ENCODE measurements at places on chromosomes 12 and 14.

DNA sequence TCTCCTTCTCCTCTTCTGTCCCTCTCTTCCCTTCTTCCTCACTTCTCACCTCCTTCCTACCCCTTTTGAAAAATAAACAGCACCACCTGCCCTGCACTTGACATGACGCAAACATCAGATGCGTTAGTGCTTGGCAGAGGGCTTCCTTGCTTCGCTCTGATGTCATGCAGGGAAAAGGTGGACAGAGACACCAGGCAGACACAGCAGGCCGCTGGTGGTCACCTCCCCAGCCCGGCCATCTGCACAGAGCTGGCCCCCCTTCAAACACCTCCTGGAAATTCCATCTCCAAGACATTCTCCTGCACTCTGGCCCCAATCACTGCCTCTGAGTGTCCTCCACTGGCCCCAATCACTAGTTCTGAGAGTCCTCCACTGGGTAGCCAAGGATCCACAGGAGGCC, 353.6 kb downstream of the MED13L start:
- no peak for DNase-seq

DNA sequence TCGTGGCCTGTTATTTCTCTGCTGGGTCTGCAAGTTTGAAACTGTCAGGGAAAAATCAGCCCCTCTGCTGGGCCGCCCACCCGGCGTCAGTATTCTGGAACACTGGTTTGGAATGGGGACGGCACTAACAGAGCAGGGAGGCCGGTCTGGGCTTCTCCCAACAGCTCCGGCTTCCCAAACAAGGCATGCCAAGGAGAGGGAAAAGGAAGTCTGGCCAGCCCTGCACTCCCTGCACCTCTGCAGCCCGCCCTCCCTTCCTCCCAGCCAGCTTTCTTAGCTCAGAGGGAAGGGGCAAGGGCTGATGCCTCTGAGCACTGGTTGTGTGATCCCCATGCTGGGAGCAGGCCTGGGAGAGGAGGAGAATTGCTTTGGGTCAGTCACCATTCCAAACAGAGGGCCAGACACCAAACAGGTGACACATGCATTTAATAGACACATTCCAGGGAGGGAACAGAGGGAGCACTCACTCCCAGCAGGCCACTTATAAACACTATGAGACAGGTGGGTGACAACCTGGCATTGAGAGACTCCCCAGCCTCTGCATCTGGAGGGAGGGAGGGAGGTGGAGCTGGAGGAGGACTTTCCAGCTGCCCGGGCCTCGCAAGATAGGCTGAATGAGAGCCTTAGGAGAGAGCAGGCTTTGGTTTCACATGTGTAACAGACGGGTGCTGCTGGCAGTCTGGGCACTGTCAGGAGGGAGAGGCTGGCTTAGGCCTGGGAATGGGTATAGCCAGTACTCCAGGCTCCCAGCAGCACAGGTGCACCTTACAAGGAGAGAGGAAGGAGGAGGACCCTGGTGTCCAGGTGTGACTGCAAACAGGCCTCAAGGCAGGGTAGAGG, 10.3 kb downstream of the KRT75 start:
- peak; percentile 61 for DNase-seq

GRCh38 chr12:42716491-42716891, 126.9 kb upstream of the PRICKLE1 start:
- no peak for DNase-seq

GRCh38 chr12:104218935-104219334, 3.4 kb downstream of the TXNRD1 start:
- no peak for DNase-seq

DNA sequence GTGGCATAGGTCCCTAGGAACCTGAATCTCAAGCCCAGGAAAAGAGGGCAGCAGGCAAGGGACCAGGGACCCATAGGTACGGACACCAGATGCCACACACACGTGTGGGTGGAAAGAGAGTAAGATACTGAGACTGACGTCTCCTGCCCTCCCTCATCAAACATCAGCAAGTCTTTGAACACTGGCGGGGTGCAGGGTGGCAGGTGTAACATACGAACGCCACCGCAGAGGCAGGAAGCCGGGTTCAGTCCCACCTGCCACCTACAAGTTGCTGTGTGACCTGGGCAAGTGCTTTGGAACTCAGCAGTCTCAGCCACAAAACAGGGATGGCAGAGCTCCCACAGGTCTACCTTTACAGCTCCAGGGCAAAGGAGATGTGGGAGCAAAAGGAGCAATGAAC, 11.1 kb downstream of the ACTN1 start:
- DNase-seq = no peak

- DNase-seq = no peak
Observed at GRCh38 chr12:130058926-130059472, 103.3 kb upstream of the FZD10 start.

- DNase-seq = no peak
Observed at GRCh38 chr14:70595443-70596185, 4.8 kb downstream of the MED6 start.

DNA sequence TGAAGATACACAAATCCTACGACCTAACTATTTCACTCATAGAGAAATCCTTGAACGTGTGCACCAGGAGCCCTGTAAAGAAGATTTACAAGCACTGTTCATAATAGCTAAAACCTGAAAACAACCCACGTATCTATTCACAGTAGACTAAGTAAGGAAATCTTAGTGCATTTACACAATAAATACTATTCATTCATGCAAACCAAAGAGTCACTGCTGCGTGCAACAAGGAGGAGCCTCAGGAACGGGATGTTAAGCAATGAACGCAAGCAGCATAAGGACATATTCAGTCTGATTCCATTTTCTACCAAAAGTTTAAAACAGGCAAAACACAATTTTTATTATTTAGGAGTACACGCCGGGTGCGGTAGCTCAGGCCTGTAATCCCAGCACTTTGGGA, 176.6 kb downstream of the TTC7B start:
- no peak for DNase-seq

- DNase-seq = no peak
Observed at GRCh38 chr14:105532735-105533141, 6.4 kb downstream of the TMEM121 start.

- no peak for DNase-seq
Observed at GRCh38 chr14:68814539-68815297, 21.9 kb upstream of the ZFP36L1 start.

- no peak for DNase-seq
Observed at GRCh38 chr12:131136539-131136872, 182.8 kb downstream of the ADGRD1 start.

DNA sequence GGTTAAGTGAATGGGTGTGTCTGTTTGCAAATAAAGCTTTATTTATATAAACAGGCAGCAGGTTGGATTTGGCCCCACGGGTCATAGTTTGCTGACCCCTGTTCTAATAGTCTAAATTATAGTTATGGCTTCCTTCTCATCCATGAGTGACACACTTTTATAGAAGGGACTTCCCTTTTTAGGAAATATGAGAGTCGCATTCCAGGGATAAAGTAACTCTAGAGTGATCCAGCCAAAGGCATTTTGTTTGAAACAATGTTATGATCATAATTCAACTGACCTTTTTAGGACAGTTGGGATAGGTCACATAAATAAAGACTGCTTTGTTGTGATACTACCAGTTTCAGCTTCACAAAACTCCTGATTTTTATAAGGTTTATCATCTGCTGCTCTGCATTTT, 87.9 kb downstream of the ALX1 start:
- no peak for DNase-seq

DNA sequence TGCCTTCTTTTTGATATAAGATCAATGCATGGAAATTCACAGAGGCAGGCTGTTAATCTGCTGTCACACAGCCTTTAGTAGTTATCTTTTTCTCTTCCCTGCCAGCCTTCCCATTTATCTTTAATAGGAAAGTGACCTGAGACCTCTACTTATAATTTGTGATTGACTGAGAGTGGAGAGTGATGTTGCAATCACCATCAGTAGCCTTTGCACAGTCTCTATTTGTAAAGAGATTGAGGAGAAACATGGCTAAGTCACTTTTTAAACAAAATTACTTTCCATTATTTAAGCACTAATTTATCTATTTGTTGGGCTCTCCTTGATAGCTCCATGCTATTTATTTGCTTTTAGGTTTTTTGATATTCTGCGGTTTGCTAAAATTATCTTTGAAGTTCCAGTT, 19.9 kb downstream of the LMNTD1 start:
- DNase-seq = no peak

DNA sequence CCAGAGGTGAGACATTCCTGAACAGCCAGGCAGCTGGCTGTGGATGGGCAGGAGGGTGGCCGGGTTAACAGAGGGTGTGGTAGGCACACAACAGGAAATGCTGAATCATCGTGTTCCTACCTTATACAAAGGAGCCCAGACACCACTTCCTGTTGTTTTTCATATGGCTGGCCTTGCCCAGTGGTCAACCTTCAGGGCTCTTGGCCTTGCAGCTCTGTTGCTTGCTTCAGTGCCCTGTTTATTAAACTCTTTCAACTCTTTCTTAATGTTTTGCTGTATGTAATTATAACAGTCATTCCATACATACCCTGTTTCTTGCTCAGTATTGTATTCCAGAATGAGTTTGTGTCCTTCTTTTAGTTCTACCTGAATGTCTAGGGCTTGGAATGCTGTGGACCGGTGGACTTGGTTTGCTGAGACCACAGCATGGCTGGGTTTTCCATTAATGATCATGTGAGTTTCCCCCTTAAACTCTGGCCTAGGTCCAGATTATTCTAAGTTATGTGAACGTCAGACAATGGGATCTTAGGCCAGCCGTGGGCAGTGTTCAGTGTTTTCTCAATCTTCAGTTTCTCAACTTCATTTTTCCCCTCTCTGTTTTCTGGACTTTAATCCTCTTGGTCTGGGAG, 11.9 kb downstream of the CFAP54 start:
- no peak for DNase-seq

GRCh38 chr14:73753124-73753886, 39.1 kb upstream of the PNMA1 start:
- no peak for DNase-seq
